Stimulated activated CD8-positive, alpha-beta memory T cell treated with anti-CD3 and anti-CD28 coated beads, Interleukin-7, amount 100 ng/mL, for 1 hour (primary cell): ENCODE measurements at places on chromosomes 6 and 20.

- no peak for DNase-seq
These were observed 94.2 kb downstream of the RREB1 start for GRCh38 chr6:7201732-7202541.

DNA sequence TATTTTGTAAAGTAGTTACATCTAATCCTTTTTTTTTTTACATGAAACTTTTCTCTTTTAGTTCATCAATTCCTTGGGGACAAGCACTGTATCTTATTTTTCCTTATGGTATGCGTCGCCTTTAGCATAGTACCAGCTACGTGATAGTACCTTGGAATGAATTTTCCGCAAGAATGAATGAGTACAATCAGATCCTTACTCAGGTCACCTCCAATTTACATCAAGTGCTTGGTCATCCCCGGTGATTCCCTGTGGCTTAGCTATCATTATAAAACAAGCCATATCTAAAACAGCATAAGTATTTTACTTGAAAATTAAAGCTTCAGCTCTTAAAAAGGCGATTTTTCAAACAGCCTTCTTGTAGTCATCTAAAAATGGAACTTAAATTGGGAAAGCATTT is 680.4 kb upstream of the MAP3K7 start:
- no peak for DNase-seq

GRCh38 chr6:129314575-129314974 is 395.4 kb downstream of the ARHGAP18 start:
- DNase-seq, result no peak

- peak; percentile 17 for DNase-seq
These were observed 43.3 kb upstream of the MRPS10 start for GRCh38 chr6:42260972-42261371.

- DNase-seq, result no peak
These were observed 166.4 kb downstream of the EYA4 start for GRCh38 chr6:133407320-133408100.

DNA sequence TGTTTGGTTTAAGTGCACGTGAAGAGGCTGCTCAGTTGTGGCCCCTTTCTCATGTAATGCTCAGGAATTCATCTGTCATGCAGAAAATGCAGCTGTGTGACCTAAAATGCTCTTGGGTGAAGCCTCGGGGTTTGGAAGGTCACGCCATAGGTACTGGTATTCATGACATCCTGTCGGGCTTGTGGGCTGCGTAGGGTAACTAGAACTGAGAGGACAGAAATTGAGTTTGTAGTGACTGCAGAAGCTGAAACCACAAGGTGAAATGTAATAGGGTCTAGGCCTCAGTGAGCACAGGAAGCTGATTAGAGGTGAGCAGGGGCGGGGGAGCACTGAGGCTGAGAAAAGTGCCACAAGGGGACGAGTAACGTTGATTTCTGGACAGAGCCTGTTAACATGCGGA is 128.8 kb downstream of the SOBP start:
- DNase-seq, result peak; percentile 2

- DNase-seq, result no peak
These were observed 142.9 kb downstream of the ADGRB3 start for GRCh38 chr6:68777956-68778355.

GRCh38 chr6:4162370-4162769 is 27.0 kb upstream of the ECI2 start:
- DNase-seq, result no peak

GRCh38 chr6:34246563-34247391 is 2.0 kb downstream of the SMIM29 start:
- no peak for DNase-seq

- DNase-seq, result no peak
These were observed 292.8 kb downstream of the CLIC5 start for GRCh38 chr6:45722876-45723275.

DNA sequence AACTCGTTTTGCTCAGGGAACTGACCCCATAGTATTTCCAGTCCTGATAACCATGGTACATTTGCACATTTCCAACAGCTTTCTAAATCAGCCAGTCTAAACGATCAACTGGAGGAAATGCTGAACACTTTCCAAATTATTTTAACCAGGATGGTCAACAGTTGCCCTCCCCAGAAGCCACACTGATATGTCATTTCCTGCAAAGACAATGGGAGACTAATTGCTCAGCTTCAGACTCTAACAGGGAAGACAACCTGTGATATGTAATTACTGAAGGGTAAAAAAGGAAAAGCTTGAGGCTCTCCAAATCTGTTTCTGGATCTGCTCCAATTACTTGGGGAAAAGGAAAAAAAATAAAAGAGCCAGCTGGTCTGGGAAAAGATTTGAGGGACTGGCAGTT is 88.8 kb downstream of the FYN start:
- DNase-seq, result no peak

GRCh38 chr20:51560550-51561307 is 18.2 kb upstream of the NFATC2 start:
- no peak for DNase-seq
